IPS-NIHi11 (cell line): ENCODE measurements at places on chromosomes 3 and 15.
A peak's percentile ranks its signal among the peaks of the same experiment; 100 is the strongest.

DNA sequence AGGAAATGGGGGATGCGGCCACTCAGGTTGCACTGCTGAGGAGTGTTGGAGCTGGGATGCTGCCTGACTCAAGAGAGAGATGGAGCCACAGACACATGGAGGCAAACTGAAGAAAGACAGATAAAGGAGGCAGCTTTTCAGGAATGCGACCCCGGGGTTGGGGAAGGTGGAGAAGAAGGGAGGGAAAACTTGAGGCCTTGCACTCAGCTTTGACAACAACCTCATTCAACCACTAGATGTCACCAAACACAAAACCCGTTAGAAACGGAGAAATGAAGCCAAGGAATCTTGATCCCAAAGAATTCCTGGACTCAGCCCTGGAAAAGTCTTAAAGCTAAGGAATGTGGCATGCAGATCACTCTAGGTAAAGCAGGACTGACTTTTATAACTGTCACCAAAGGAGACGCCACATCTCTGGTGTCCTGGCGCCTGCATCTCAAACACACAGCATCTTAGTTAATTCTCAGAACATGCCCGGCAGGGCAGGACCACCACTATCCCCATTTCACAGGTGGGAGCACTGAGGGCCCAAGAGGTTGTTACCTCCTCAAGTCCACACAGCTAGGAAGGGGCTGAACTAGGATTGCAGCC lies 59.6 kb upstream of the LMCD1 start:
- DNase-seq, result peak; percentile 79

- no peak for DNase-seq
Observed at GRCh38 chr3:115292131-115292530, 145.0 kb upstream of the ZBTB20 start.

GRCh38 chr15:92664178-92664900 lies 8.8 kb upstream of the FAM174B start:
- DNase-seq, result no peak

- DNase-seq, result no peak
Observed at GRCh38 chr3:133136114-133137041, 98.2 kb downstream of the TMEM108 start.

DNA sequence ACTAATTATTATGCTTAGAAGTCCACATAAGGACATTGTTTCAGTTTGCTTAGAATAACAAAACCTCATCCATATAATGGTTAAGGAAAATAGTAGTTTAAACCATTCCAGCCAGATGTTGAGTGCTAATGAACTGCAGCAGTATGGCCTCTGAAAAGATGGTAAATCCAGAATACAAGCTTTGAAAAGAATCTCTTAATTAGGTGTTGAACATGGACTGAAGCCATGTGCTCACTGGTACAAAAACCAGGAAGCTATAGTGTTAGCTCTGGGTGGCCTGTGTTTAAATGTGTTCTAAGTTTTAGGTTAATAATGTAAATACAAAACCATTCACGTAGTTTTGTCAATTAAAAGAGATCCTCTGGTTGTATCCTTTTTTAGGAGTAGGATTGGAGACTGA lies 78.2 kb downstream of the GALK2 start:
- no peak for DNase-seq

- DNase-seq, result no peak
Observed at GRCh38 chr3:139534455-139534812, 5.1 kb downstream of the RBP1 start.

DNA sequence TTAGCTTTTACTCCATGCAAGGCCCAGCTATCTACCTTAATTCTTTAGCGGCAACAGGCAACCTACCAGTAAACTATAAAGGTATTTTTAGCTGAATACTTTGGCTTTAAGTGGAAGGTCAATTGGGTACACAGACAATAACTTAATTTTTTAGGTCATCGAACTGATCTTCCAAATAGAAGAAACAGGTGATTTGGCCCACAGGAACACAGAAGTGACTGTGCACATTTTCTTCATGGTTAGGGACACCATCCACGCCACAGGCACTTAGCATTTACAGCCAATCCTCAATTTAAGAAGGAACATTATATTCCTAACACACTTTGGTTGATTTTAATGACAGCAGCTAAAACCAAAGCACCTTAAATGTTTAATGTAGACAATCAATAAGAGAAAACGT lies 1.9 kb downstream of the ARPP19 start:
- no peak for DNase-seq

- DNase-seq, result no peak
Observed at GRCh38 chr3:78455712-78456433, 1311.9 kb downstream of the ROBO1 start.

DNA sequence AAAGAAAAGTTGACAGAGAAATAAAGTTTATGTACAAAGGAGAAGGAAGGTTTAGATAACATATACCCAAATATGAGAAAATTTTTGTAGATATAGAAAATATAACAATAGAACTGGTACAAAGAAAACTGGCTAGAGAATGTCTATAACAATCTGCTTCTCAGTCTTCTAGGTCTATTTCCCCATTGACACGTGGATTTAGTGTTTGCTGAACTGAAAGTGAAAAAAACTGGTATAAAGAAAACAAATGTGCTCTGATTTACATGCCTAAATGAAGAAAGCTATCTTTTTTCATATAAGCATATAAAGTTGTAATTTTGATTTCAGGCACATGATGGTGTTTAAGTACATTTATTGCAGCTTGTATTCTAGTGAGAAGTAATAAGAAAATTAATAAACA lies 9.8 kb downstream of the KCNMB2 start:
- no peak for DNase-seq

DNA sequence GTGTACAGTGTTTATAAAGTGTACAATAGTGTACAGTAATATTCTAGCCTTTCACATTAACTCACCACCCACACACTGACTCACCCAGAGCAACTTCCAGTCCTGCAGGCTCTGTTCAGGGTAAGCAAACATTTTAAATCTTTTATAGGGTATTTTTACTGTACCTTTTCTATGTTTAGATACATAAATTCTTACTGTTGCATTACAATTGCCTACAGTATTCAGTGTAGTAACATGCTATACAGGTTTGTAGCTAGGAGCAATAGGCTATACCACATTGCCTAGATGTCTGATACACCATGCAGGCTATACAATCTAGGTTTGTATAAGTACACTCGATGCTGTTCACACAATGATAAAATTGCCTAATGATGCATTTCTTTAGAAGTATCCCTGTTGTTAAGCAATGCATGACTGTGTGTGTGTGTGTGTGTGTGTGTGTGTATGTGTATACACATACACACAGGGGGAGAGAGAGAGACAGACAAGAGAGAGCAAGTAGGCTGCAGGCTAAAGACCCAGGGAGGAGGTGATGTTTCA lies 72.5 kb upstream of the PRR23C start:
- DNase-seq, result no peak

- peak; percentile 38 for DNase-seq
Observed at GRCh38 chr3:194133661-194134230, 2.2 kb upstream of the HES1 start.

DNA sequence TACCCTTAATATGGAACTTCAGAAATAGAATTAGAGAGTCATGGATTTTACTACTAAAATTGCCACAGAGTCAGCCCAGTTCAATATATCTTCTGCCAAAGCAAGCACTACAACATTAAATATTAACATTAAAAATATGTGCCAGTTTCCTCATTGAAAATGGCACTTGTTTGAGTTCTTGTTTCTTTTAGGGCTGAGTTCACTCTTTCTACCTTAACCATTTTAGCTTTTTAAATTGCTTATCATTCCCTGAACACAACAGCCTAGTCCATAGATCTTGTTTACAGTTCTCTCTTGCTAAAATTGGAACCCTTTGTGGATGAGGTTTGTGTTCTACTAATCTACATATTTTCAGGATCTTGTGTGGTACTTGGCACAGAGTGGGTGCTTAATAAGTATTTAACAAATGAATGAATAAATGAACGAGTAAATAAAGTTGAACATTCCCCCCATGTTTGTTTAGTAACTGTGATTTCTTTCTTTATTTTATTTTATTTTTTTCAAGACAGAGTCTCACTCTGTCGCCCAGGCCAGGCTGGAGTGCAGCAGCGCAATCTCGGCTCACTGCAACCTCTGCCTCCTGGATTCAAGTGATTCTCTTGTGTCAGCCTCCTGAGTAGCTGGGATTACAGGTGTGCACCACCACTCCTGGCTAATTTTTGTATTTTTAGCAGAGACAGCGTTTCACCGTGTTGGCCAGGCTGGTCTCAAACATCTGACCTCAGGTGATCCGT lies 46.0 kb upstream of the SLC7A14 start:
- no peak for DNase-seq

DNA sequence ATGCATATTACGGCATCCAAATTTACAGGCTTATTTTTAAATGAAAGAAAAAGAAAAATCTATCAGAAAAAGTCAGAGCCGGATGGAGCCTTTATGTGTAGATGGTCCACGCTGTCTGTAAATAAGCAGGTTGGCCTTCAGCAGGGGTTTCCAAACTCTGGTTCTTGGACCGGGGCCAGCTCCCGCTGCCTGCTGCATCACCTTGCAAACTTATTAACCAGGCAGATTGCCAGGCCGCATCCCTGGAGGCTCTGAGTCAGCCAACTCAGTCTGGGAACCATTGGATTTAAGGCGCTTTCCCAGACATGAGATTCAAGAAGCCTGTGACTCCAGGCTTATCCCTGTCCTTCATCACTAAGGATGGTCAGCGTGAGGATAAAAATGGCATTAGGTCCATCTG lies 212.4 kb downstream of the OPA1 start:
- peak; percentile 62 for DNase-seq

DNA sequence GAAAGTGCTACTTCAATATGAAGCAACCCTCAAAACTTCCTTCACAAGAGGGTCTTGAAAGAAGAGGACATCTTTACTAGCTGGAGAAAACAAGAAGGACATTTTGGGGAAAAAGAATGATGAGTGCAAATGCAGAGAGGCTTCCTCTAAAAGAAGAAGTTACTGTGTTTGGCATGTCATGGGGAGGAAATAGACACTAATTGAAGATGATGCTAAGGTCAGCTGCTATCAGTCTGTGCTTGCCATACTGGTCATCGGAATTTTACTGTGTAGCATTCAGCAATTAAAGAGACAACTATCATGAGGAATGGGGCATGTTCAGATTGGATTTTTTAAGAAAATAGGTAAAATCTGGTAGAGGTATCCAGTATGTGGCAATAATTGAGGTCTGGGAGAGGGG lies 60.0 kb downstream of the THRB start:
- DNase-seq, result no peak

- no peak for DNase-seq
Observed at GRCh38 chr3:81650187-81650586, 111.3 kb downstream of the GBE1 start.

GRCh38 chr3:51968170-51968775 lies 1.0 kb upstream of the PCBP4 start:
- DNase-seq, result peak; percentile 52

- DNase-seq, result peak; percentile 52
Observed at GRCh38 chr3:38247366-38248035, 18.1 kb upstream of the SLC22A13 start.

DNA sequence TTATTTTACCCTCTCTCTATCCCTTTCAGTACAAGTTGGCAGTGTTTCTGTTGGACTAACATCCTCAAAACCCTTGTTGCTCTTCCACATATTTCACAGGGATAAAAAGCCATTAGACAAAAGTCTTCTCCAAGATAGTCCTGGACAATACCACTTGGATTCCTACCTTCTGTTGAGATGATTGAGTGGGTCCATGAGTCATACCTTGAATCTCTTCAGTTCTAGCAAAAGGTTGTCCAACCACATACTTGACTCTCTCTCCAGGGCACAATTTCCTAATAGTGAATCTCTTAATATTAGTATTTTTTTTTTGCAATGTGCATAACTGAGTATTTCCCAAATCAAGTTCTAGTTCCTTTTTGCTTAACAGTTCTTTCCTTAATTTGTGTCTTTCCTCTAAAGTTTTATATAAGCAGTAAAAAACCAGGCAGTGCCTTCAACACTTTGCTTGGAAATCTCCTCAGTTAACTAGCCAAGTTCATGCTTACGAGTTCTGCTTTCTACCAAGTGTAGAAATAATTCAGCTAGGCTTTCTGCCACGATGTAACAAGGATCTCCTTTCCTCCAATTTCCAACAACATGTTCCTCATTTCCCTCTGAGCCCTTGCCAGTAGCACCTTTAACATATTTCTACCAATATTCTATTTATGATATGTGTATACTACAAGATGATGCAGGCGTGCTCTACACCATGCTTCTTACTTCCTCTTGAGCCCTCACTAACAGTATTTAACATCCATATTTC lies 68.3 kb upstream of the NEO1 start:
- DNase-seq, result no peak

GRCh38 chr15:74726774-74727164 lies 1.4 kb upstream of the CYP1A1 start:
- DNase-seq, result no peak
